ENCODE measurements at places on chromosomes 2 and 18.
A peak's percentile ranks its signal among the peaks of the same experiment; 100 is the strongest.

DNA sequence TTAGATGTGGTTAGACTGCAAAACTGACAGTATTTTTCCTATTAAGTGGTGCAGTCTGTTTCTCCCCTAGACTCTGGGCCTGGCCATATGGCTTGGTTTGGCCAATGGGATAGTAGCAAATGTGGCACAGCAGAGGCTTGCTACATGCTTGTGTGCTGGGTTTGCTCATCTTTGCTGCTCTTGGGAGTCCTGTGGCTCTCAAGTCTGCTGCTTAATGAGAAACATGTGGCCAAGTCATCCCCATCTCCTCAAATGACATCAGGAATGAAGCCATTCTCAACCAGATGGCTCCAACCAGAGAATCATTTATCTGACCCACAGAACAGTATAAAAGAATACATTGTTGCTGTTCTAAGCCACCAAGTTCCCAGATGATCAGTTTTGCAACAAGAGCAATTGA is 57.1 kb upstream of the PAX3 start:
- no peak overlapping the region for H3K4me3 ChIP-seq
- no peak overlapping the region for H3K27ac ChIP-seq
- H3K4me1 ChIP-seq, result no peaks in the 10 kb centered on the region
- H3K27me3 ChIP-seq, result peaks cover 2% of the 10 kb centered on the region

- H3K36me3 ChIP-seq, result no peaks in the 10 kb centered on the region
- H3K4me1 ChIP-seq, result no peaks in the 10 kb centered on the region
- no peaks in the 10 kb centered on the region for H3K27me3 ChIP-seq
Measured at GRCh38 chr2:80393991-80394390, 89.4 kb upstream of the LRRTM1 start.

GRCh38 chr2:104547221-104547620 is 306.7 kb upstream of the POU3F3 start:
- H3K27ac ChIP-seq, result no peak overlapping the region
- no peak overlapping the region for H3K4me3 ChIP-seq
- H3K27me3 ChIP-seq, result no peaks in the 10 kb centered on the region
- H3K36me3 ChIP-seq, result no peaks in the 10 kb centered on the region

DNA sequence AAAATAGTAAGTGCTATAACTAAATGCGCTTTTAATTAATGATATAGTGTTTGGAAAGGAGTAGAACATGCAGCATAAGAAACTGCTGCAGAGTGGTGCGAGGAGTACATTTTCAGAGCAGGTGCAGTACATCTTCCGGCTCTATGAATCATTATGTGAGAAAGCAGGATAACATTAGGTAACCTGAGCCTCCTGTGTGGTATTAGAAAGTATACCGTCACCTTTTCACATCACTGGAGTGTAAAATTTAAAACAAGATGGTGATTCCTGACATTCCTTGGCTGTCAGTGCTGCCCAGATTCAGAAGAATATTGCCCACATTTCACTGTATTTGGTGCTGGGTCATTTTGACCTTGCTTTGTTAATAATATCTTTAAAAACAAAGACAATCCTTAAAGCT is 7.8 kb upstream of the DYNC2LI1 start:
- H3K36me3 ChIP-seq, result no peaks in the 10 kb centered on the region
- H3K27ac ChIP-seq, result peak overlapping the region; percentile 66
- H3K27me3 ChIP-seq, result no peaks in the 10 kb centered on the region
- no peak for DNase-seq

DNA sequence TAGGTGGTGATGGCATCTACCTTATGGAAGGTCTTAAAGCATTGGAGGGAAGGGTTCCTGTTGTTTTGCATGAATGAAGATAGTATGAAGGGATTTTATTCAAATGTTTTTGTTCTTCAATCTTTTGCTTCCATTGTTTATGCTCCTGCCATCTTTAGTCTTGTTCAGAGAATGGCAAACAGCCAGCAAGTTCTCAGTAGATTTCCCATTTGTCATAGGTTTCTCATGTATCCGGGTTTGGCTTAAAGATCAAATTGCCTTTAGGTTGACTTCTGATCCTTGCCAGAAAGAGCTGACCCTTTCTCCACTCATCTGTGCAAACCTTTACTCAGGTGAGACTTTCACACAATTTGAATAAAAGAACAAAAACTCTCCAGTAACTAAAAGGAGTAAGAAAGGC is 44.2 kb upstream of the STAT4 start:
- H3K36me3 ChIP-seq, result peaks cover 14% of the 10 kb centered on the region
- peaks cover 70% of the 10 kb centered on the region for H3K4me1 ChIP-seq
- H3K4me3 ChIP-seq, result peak overlapping the region; percentile 6
- H3K27ac ChIP-seq, result peak overlapping the region; percentile 99

GRCh38 chr2:64601034-64601754 is 52.5 kb downstream of the SERTAD2 start:
- H3K27me3 ChIP-seq, result no peaks in the 10 kb centered on the region
- H3K27ac ChIP-seq, result no peak overlapping the region
- no peak for DNase-seq
- peaks cover 12% of the 10 kb centered on the region for H3K4me1 ChIP-seq
- H3K36me3 ChIP-seq, result no peaks in the 10 kb centered on the region

DNA sequence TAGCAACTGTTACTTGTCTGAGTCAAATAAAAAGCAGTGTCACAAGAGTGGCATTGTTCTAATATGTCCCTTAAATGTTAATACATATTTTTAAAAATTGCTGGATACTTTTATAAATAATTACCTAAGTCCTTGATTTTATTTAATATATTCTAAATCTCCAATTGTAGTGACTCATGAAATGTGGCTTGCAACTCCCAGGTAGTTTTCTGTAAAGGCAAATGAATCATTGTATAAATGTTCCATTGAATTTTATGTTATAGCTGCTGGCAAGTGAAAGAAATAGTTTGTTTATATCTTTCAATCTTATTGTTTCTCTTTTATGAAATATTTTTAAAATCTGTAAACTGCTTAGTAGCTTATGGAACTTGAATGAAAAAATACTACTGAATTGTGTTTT is 32.7 kb upstream of the C1GALT1C1L start:
- no peak overlapping the region for H3K27ac ChIP-seq
- H3K4me3 ChIP-seq, result no peak overlapping the region
- peaks cover 3% of the 10 kb centered on the region for H3K27me3 ChIP-seq
- no peak for DNase-seq
- no peaks in the 10 kb centered on the region for H3K36me3 ChIP-seq
- H3K4me1 ChIP-seq, result no peaks in the 10 kb centered on the region

DNA sequence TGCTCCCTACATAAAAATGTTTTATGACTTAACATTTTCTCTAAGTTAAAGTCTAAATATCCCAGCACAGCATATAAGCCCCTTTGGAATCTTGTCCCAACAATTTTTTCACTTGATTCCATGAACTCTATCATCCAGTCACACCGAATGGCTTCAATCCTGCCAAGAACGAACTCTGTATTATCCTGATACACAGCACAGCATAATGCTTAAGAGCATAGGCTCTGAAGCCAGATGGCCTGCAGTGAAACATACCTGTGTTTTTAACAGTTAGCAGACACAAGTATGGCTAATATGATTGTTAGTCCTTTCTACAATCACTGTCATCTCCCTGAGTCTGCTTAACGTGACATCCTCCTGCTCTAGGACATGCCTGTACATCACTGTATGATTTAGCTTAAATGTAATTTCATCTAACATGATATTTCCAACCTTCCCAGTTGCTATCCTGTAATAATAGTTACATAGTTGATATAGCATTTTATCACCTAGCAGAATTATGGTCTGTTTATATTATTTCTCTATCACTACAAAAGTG is 669.5 kb downstream of the ERBB4 start:
- H3K4me3 ChIP-seq, result no peak overlapping the region
- DNase-seq, result no peak
- H3K27ac ChIP-seq, result no peak overlapping the region
- no peaks in the 10 kb centered on the region for H3K4me1 ChIP-seq
- no peaks in the 10 kb centered on the region for H3K27me3 ChIP-seq

- no peaks in the 10 kb centered on the region for H3K36me3 ChIP-seq
- no peak for DNase-seq
- H3K27me3 ChIP-seq, result peaks cover 2% of the 10 kb centered on the region
Measured at GRCh38 chr2:100272841-100273329, 49.4 kb downstream of the LONRF2 start.

DNA sequence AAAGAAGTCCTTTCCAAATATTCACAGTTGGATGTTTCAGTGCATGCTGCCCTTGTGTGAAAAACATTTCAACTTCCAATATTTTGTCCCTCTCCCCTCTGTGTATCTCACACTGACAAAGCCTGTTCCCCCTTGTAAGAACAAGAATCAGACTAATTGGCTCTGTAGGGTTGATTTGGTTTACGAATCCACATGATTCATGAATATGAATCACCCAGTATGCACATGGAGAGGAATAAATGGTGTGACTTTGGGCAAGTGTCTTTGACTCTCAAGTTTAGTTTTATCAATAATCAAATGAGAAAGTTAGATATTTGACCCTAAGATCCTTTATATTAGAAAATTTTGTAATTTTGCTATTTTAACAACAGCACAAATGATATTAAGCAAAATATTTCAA is 9.3 kb upstream of the CDH20 start:
- no peak for DNase-seq
- no peaks in the 10 kb centered on the region for H3K36me3 ChIP-seq
- no peak overlapping the region for H3K4me3 ChIP-seq
- no peak overlapping the region for H3K27ac ChIP-seq

DNA sequence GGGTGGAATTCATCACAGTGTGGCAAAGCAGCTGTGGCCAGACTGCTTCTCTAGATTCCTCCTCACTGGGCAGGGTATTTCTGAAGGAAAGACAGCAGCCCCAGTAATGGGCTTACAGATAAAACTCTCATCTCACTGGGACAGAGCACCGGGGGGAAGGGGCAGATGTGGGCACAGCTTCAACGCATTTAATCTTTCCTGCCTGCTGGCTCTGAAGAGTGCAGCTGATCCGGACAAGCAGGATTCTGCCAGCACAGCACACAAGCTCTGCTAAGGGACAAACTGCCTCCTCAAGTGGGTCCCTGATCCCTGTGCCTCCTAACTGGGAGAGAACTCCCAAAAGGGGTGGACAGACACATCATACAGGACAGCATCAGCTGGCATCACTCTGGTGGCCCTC is 779.9 kb upstream of the CNTNAP5 start:
- no peak overlapping the region for H3K27ac ChIP-seq
- DNase-seq, result no peak
- no peaks in the 10 kb centered on the region for H3K4me1 ChIP-seq
- no peak overlapping the region for H3K4me3 ChIP-seq
- H3K36me3 ChIP-seq, result no peaks in the 10 kb centered on the region

GRCh38 chr2:180983468-180984242 is 3.2 kb downstream of the UBE2E3 start:
- no peaks in the 10 kb centered on the region for H3K27me3 ChIP-seq
- no peak overlapping the region for H3K27ac ChIP-seq
- peaks cover 47% of the 10 kb centered on the region for H3K36me3 ChIP-seq

DNA sequence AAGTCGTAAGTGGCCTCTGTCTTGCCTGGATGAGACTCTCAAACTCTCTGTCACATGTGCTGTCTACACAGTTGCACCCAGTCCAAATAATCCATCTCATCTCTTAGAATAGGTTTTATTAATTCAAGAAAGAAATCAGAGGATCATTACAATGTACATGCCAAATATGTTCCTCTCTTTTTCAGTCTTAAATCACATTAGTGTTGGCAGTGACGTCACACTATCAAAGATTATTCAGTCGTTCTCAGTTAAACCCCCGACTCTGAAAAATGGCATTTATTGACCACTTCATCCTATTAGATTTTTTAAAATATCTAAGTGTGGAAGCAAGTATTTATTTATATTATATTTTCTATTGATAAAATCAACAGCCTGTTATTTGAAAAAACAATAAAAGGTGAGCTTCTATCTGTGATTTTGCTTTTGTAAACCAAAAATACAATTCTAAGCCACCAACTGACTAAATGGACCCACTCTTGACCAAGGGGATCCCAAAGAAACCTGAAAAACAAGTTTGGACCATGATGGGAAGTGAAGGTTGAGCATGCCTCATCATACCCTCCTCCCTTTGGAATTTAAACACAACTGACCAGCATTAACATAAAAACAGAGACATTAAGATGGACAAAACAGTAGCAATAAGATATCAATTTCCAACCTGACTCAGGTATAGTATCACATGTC is 1894.4 kb upstream of the LRRTM1 start:
- no peaks in the 10 kb centered on the region for H3K4me1 ChIP-seq
- no peak overlapping the region for H3K4me3 ChIP-seq
- no peaks in the 10 kb centered on the region for H3K36me3 ChIP-seq

GRCh38 chr2:238560234-238560633 is 133.5 kb downstream of the ASB1 start:
- H3K4me3 ChIP-seq, result no peak overlapping the region
- H3K27me3 ChIP-seq, result peaks cover 4% of the 10 kb centered on the region
- H3K4me1 ChIP-seq, result no peaks in the 10 kb centered on the region
- no peak for DNase-seq
- H3K27ac ChIP-seq, result no peak overlapping the region

GRCh38 chr2:39881494-39881893 is 102.4 kb upstream of the THUMPD2 start:
- DNase-seq, result no peak
- H3K4me1 ChIP-seq, result no peaks in the 10 kb centered on the region
- no peak overlapping the region for H3K27ac ChIP-seq
- H3K27me3 ChIP-seq, result no peaks in the 10 kb centered on the region

- H3K27me3 ChIP-seq, result peaks cover 11% of the 10 kb centered on the region
- no peaks in the 10 kb centered on the region for H3K4me1 ChIP-seq
- no peaks in the 10 kb centered on the region for H3K36me3 ChIP-seq
Measured at GRCh38 chr2:226478109-226478809, 321.4 kb downstream of the IRS1 start.

DNA sequence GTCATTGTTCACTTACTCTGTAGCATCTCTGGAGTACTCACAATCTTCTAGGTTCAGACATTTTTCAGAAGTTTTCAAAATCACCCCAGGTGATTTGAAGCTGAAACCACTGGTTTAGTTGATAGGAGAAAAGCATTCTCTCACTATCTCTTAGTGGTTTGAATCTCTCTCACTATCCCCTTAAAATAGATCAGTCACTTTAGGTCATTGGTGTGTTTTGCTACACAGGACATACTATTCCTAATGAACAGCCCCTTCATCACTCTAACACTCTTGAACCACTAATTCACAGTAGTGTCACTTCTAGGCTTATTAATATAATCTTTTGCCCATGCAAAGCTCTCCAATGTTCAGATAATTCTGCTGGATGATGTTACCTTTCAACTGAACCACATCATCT is 34.5 kb downstream of the LYPD6 start:
- no peaks in the 10 kb centered on the region for H3K36me3 ChIP-seq
- H3K27me3 ChIP-seq, result peaks cover 42% of the 10 kb centered on the region
- DNase-seq, result no peak
